ENCODE measurements at places on chromosomes 11 and 22. TPM values are rescaled to one million over a fixed set of nuclear protein-coding genes. Genes with fewer than 3 reads are reported as not detected.

FAM83F gene
- 32.4 TPM for total RNA-seq

TMEM121B gene
- total RNA-seq, result 0.23 TPM

SPCS2 gene
- 55.3 TPM for total RNA-seq

MYOD1 gene
- not detected for total RNA-seq

FSHB gene
- not detected for total RNA-seq

RANBP1 gene
- 358 TPM for total RNA-seq

YPEL4 gene
- not detected for total RNA-seq

SESN3 gene
- total RNA-seq, result 18.4 TPM

NAALAD2 gene
- total RNA-seq, result 0.76 TPM

SYT8 gene
- total RNA-seq, result 28.7 TPM

DGCR6 gene
- total RNA-seq, result 0.91 TPM

DNA sequence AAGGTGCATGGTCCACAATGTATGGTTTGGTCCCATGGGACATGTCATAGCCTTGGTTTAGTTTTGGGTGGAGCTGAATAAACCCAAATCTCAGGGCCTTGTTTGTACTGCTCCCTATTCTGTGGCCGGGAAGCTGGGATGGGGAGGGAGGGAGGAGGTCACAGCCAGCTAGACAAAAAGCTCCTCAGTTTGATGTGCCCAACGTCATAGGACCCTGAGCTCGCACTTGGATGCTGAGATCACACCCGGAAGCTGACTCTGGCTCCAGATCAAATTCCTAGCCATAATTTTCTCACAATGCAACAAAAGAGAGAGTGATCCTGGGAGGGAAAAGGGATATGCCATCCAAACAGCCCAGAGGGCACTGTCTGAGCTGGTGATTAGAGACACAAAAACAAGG lies 1.5 kb downstream of the HSPB2 start:
- DNase-seq, result no peak

DNA sequence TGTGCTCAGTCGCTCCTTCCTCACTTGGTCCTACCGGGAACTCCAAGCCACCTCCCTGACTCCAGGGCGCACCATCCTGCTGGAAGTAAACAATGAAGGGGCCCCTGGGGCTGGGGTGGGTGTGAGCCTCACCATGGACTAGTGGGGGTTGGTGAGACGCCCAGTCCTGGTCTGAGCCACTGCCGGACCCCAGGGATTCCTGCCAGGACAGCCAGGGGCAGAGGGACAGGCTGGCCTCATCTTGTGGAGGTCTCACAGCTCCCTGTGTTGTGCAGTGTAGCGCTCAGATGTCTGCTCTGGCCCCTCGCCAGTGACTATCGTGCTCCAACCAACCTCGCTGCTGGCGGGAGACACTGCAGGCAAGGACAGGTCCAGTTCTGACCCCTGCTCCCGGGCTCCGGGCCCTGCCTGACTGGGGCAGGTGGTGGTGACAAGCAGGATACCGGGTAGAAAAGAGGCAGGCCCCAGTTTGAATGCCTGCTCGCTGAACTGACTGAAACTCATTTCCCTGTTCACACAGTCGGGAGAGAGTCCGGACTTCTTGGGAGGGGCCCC lies 1021.4 kb downstream of the BRD1 start:
- DNase-seq, result no peak

- no peak for DNase-seq
Measured at GRCh38 chr11:43130616-43131015, 181.2 kb upstream of the API5 start.

GRCh38 chr11:92580908-92581307 lies 356.3 kb downstream of the FAT3 start:
- DNase-seq, result no peak

DNA sequence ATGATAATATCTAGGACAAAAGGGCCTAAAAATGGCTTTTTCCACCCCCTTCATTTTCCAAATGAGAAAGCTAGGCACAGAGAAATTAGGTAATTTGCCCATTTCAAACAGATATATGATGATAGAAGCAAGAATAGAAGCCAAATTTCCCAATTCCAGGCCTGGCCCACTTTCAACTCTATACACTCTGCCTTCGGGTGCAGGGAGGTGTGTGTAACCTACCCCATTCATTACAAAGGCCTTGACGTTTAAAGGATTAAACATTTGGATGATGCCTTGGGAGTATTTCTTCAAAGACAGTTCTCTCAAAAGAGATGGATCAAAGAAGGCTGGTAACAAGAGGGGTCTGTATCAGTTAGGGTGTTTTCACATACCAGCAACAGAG lies 134.1 kb downstream of the CCDC34 start:
- DNase-seq, result no peak

GRCh38 chr11:94449437-94449836 lies 44.2 kb downstream of the MRE11 start:
- DNase-seq, result no peak

DNA sequence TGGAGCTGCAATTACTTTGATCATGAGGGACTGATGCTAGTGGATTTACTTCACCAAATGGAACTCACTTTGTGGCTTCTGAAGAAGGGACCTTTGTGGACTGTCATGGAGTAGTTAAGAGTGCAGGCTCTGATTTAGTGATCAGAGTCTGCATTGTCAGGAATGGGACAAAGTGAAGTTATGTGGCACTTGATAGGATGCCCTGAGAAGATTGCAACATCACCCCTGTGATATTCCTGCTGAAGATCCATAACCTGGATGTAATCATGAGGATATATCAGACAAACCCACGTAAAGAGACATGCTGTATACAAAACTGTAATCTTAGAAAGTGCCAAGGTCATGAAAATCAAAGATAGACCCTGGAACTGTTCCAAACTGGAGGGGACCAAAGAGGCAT lies 1.6 kb upstream of the TFIP11 start:
- DNase-seq, result no peak

DNA sequence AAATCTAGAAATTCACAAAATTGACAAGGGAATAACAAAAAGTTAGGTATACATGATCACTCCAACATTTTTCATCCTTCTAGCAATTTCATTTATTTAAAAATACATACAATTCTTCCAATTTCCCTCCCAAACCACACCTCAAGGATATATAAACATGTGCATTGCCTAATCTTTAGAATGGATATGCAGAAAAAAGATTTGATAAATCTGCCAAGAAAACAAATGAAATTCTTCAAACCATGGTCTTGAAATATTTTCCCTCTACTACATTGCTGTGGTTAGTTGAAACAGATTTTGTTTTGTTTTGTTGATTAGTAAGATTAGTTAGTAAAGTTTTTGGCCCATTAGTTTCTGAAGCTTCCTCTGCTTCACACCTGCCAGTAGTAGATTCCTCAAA lies 703.3 kb upstream of the CCDC179 start:
- DNase-seq, result no peak

DNA sequence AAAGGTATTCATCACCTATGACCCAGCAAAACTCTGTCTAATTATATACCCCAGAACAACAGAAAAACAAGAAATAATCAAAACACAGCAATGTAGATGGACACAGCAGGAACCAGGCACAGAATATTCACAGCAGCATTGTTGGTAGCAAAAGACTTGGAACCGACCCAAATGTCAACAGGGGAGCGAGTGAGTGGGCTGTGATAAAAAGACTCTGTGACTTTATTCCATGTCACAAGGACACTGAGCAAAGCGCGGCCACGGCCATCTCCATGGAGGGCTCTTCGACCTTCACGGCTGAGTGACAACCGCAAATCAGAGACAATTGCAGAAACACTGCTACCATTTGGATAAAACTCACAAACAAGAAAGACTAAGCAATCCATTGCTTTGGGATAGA lies 1373.1 kb downstream of the TBC1D22A start:
- no peak for DNase-seq

- DNase-seq, result no peak
Measured at GRCh38 chr22:44358709-44359440, 46.1 kb upstream of the SHISAL1 start.

DNA sequence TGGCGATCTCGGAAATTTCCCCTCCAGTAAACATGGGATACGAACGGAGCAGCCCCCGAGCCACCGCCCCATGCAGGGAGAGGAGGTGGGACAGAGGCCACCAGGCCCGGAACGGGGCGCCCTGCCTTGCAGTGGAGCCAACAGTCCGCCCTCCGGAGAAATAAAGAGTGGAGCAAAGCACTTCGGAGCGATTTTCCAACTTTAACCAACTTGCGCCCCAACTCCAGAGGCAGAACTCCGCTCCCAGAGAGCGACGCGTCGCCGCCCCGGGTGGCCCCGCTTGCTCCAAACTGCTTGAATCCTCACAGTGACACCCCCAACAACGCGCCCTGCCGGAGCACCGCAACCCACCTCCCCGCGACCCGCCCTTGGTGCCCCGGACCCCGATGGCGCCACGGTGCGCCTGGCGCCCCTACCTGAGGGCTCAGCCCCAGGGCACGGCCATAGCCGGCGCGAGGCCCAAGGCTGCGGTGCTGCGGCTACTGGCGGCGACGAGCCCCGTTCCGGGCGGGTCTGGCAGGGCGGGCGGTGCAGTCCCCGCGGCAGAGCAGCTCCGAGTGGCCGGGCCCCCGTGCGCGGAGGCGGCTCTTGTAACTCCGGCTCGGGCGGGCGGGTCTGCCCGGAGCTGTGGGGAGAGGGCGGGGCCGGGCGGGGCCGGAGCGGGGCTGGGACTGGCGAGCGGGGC lies at the start of gene AHNAK:
Gene AHNAK (minus strand): TSS at position 563 of the 685 bp plus-strand sequence. CDS start 10,708 bp downstream, outside the sequence.
- DNase-seq, result no peak

GRCh38 chr11:10323793-10324170 lies 18.9 kb downstream of the ADM start:
- no peak for DNase-seq

DNA sequence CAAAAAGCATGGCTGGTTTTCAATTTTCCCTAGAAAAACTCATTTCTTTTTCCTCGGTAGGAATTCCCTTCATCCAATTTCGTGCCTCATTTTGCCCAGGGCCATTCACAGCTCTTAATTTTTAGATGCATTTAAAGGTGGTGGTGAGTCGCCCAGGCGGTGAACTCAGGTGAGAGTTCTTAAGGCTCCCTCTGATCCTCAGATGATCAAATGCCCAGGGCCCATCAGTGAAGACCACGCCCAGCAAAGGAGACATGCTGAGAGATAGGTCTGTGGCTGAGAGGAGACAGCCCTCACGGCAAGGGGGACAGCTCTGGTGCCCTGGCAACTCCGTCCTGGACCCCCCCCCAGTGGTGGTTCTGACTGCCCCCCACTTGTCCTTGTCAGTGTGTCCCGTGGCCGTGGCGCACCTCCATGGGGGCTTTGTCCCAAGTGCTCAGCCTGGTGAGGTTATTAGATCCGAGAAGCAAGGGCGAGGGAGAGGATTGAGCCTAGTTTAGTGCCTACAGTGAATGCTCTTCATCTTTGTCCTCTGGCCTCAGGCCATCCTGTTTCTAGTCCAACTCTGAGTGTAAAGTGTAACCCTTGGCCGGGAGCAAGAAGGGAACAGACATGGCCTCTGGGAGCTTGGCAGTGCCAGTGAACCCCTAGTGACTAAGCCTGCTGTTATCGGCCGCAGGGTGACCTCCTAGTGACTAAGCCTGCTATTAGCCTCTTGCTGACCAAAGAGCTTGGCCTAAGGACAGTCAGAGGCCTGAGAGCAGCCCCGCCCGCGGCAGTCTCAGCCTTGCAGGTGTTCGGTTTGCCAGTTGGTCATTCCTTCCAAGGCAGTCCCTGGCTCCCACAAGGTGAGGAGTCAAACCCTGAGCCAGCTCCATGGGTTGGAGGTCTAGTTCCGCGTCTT lies 83.5 kb downstream of the CTTN start:
- DNase-seq, result no peak

DNA sequence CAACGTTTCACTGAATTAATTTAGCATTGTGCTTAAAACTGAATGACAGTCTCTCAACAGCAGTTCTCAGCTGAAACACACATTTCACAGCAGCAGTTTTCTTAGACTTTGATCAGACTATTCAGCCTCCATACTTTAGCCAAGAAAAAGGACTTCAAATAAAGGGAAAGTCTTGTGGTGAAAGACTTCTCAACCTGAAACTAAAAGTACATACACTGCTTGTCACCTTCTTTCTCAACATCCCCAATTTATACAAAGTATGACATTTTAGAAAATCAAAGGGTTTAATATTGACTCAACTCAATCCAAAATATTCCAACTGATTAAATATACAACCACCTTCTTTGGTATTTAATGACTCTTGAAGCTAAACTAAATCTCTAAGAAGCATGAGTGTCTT lies 419.0 kb downstream of the LRRC4C start:
- DNase-seq, result no peak

DNA sequence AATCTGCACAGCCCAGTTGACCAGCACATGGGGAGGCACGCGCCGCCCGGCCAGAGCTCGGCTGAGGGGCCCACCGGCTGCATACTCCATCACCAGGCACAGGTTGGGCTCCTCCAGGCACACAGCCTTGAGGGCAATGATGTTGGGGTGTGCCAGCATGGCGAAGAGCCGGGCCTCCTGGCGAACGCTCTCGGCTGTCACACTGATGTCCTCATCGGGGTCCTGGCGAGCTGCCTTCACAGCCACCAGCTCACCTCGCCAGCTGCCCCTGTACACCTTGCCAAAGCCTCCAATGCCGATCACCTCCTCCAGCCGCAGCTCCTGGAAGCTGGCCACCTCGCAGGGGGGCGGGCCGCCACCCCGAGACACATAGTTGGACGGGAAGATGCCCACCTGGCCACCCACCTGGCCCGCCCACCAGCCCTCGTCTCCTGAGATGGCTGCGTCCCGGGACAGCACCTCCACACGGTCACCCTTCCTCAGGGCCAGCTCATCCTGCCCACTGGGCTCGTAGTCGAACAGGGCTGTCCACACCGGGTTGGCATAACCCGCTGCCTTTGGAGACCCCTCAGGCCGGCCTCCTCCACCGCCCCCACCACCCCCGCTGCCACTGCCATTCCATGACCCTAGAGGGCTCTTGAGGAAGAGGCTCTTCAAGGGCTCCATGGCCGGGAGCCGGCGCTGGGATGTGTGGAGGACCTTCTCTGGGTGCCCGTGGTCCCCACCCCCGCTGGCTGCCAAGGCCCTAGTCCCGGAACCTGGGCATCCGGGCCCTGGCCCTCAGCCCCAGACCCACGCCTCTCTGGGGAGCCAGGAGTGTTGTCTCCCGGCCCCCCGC lies 711 bp downstream of the MAP3K11 start:
- no peak for DNase-seq

- DNase-seq, result no peak
Measured at GRCh38 chr11:1406571-1407485, 17.1 kb downstream of the BRSK2 start.

- DNase-seq, result no peak
Measured at GRCh38 chr11:72354356-72355115, 79.8 kb downstream of the CLPB start.

- no peak for DNase-seq
Measured at GRCh38 chr11:94302776-94303175, 1.6 kb upstream of the IZUMO1R start.

DNA sequence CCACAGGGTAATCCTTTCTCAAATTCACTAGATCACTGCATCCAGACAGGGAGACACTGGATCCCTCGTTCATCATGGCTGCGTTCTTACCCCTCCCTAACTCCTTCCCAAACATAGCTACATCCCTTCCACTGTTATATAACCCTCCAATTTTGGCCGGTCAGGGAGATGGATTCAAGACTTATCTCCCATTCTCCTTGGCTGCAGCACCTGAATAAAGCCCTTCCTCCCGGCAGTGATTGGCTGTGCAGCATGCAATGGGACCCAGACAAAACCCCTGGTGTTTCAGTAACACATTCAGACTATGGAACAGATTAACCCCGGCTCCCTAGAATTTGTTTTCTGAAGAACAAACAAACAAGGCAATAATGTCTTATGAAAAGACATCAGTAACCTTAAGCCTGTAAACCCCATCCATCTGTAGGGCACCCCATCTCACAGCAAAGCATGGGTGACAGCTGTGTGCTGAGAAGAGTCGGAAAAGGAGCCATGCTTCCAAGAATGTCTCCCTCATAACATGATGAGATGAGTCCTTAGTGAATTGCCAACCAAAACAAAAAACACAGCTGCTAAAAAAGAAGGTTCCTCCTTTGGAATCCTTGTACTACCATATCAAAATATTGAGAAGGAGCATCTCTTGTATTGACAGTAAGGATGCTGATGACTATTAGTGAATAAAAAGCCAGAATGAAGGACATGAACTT lies 5.0 kb downstream of the MIF start:
- DNase-seq, result no peak

Data from esophagus squamous epithelium (tissue), 5 donors.